ENCODE measurements at places on chromosomes 6 and 20. TPM values are rescaled to one million over a fixed set of nuclear protein-coding genes. Genes with fewer than 3 reads are reported as not detected.

The SMOC2 gene
- total RNA-seq, result 102 TPM

The SNAP25 gene
- total RNA-seq, result 0.43 TPM

The SF3B5 gene
- total RNA-seq, result 123 TPM

The PRKN gene
- total RNA-seq, result 2.6 TPM

The VWA7 gene
- not detected for total RNA-seq

Data from ascending aorta (tissue), 2 donors.